Right hindlimb (tissue), 1 donor: ENCODE measurements at places on chromosomes 3 and 15.

DNA sequence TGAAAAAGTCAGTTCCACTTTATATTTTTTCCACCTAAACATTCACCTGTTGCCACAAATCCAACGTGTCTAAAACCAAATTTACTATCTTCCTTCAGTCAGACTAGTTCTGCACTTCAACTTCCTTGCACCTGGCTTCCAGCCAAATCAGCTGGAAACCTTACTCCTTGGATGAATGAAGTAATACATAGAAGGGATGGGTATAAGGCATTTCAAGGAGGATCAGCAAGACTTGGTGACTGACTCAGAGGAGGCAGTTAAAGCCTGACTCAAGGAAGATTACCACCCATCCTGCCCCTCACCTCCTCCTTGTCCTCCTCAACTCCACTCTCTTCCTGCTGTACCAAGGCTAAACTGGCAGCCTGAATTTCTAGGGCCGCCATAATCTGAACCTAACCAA is 37.1 kb downstream of the QTRT2 start:
- no peak for DNase-seq

GRCh38 chr3:129645286-129645685 is 38.8 kb upstream of the PLXND1 start:
- no peak for DNase-seq

GRCh38 chr3:14478956-14479550 is 61.1 kb downstream of the GRIP2 start:
- no peak for DNase-seq

GRCh38 chr15:52067545-52067926 is 45.0 kb downstream of the BCL2L10 start:
- no peak for DNase-seq

- no peak for DNase-seq
Measured at GRCh38 chr3:131107637-131108433, 81.2 kb downstream of the NEK11 start.

DNA sequence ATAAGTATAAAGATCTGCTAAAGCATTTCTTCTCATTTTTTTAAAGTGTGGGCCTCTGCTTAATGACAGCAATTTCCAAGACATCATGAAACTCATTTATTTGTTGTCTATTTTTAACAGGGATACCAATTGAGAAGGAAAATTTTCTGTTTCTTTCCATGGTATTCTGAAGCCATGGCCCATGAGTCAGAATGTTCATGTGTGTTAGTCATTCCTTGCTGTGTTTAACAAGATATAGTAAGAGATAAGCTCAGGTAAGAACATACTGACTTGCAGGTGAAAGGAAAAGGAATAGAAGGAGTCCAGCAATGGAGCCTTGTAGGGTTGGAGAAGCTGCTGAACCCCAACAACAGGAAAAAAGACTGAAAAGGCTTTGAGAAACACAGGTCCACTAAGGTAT is 17.0 kb upstream of the ARID3B start:
- no peak for DNase-seq

- no peak for DNase-seq
Measured at GRCh38 chr3:163809540-163809993, 1268.7 kb downstream of the SI start.

- DNase-seq: no peak
Measured at GRCh38 chr15:98304371-98304770, 343.9 kb downstream of the ARRDC4 start.

GRCh38 chr15:99502182-99502581 is 63.6 kb upstream of the MEF2A start:
- DNase-seq: no peak

DNA sequence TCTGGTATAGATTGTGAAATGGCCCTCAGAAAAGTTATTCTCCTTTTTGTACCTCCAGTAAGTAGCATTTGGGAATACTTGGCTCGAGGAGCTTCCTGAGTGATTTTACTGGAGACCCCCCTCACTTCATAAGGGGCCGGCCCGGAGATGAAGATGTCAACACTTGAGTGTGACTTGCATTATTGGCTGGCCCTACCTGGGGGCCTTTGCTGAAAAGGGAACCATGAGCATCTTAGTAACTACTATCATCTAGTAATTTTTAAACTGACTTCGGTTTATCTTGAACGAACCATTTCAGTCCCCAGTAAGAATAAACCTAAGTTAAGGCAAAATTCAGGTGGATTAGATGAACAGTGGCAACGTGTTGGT is 1.3 kb downstream of the FAIM start:
- DNase-seq: no peak

DNA sequence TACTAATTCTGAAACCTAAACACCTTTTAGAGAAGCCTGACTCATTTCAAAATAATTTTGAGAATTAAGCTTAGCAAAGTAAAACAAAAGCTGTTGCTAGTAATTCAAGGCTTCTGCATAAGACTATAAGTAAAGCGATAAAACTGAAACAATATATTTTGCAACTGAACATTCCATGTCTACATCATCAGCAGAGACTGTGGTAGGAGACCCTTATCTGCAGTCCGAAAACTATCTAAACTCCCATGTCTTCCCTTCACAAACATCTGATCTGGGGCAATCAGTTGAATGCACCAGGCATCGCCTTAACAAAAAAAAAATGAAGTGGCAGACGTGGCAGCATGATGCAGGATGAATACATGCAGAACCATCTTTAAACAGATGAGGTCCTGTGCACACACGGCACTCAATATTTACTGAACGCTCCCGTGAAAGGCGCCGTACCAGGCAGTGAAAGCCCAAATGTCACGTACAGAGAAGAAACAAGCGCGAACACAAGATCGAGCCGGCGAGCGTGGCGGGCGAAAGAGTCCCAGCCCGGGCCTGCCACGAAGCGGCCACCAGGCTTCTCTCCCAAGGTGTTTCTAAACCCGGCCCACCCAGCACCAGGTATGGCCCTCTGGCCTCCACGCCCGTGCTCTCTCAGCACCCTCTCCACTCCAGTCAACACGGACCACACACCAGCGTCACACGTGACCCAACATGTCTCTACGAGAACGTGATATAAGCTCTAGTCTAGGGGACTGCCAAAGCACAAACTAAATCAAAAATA is 63.0 kb downstream of the CHSY1 start:
- DNase-seq: no peak

DNA sequence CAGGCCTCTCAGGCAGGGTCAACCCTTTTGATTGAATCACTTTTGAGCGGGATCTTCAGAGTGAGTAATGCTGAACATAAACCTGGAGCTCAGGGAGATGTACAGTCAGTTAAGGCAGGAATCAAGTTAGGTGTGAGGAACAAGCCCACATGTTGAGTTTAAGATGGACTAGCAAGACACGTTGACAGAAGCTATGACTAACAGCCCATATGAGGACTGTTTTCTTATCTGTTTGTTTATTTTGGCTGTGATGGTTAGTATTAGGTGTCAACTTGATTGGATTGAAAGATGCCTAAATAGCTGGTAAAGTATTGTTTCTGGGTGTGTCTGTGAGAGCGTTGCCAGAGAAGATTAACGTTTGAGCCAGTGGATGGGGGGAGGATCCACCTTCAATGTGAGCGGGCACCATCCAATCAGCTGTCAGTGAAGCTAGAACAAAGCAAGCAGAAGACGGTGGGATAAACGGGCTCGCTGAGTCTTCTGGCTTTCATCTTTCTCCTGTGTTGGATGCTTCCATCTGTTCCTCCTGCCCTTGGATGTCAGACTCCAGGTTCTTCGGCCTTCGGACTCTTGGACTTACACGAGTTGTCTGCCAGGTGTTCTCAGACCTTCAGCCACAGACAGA is 232.3 kb upstream of the STAC start:
- DNase-seq: no peak
